BE2C (cell line): ENCODE measurements at places on chromosomes 1 and 21.

DNA sequence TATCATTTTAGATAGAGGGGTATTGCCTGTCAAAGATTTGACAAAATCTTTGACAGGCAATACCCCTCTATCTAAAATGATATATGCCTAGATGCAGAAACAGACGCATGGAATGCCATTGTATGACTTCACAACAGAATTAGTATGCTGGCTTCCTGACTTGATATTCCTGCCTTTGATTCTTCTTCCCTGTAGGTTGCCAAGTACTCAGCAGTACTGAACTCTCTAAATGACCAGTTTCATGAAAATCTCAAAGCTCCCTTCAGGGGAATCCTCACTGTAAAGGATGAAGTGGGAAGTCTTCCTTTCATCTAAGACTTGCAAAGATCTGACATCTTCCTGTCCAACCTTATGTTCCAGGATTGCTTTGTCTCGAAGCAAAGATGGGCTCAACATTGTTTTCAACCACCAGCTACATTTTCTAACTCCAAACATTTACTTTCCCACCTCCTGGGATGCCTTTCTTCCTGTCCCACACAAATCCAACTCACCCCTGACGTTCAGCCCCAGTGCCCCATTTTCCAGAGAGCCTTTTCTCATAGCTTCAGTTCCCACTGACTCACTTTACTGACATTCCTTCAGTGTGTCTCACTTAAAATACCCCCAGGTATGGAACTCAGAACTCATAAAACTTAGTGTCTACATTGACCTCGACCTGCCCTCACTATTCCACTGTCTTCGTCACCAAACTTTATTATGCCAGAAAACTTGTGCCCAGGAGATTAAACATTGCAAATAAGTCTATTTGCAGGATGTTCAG, 67.3 kb upstream of the KCNJ6 start:
- no peak for DNase-seq

DNA sequence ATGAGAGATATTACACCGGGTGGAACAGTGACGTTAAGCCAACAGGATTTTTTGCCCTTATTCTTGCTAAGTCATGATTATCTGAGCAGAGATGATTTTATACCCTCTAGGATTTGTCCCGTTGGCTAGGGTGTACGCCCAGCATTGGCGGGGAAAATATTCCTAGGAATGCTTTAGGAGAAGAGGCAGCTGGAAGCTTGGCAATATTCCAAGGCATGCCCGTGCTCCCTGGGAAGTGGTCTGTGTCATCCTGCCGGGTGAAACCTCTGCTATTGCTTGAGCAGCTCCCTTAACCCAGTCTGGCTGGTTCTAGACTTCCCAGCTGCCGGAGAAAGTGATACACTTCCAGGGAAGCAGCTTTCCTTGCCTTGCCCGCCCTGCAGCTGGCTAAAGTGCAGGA, 16.2 kb downstream of the CHRNB2 start:
- peak; percentile 76 for DNase-seq

- no peak for DNase-seq
These were observed 16.3 kb upstream of the COL6A1 start for GRCh38 chr21:45965084-45965809.

DNA sequence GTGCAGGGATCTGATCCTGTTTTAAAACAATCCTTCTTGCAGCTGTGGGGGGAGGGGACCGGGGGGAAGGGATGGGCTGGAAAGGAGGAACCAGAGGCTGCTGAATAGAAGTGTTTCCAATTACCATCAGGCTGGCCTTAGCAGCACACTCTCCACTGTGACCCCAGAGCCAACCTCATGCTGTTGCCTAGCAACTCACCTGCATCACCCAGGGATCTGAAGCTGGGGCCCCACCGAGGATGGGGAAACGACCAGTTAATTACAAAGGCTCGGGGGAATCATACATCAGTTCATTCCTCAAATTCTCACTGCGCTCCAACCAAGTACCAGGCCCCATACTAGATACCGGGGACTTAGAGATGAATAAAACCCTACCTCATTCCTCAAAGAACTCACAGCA, 11.9 kb upstream of the GPX7 start:
- DNase-seq: no peak
